ENCODE measurements at places on chromosomes 7 and 10.

DNA sequence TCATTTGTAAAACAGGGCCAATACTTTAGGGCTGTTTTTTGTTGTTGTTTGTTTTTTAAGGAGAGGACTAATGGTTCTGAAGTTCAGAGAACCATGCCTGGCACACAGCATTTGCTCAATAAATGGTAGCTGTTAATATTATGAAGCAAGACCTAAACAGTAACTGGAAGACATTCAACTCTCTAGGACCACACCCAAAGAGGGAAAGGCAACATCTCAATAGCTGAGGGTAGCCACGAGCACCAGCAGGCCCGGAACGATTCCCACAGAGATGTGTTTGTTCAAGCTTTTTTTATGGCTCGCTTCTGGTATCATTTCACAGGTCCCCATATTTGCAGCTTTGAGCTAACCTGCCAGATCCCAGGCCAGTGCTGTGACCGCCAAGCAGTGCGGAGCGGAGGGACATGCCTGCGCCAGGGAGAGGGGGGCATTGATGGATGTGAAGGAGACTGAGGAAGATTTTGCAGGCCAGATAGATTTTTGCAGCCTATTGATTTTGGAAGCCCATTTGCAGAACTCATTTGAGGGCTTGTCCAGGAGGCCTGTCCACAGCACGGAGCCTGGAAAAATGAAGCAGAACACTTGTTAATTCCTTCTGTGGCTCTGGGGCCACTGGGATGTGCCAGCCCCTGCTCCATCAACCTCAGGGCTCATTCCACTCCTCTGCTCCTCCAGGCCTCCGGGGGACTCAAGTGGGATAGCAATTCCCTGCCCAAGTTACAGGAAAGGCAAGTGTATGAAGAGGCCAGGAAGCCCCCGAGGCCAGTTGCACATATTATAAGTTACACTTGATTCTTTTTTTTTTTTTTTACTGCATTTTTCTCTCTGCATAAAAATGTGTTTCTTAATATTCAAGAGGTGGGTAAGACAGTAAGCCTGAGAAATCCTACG, 57.3 kb upstream of the FGFR2 start:
- DNase-seq: no peak

GRCh38 chr10:127399668-127400067, 149.4 kb upstream of the NPS start:
- no peak for DNase-seq

- no peak for DNase-seq
Measured at GRCh38 chr10:12048547-12048946, 5.9 kb upstream of the UPF2 start.

- no peak for DNase-seq
Measured at GRCh38 chr7:2956076-2956475, 87.6 kb downstream of the CARD11 start.

DNA sequence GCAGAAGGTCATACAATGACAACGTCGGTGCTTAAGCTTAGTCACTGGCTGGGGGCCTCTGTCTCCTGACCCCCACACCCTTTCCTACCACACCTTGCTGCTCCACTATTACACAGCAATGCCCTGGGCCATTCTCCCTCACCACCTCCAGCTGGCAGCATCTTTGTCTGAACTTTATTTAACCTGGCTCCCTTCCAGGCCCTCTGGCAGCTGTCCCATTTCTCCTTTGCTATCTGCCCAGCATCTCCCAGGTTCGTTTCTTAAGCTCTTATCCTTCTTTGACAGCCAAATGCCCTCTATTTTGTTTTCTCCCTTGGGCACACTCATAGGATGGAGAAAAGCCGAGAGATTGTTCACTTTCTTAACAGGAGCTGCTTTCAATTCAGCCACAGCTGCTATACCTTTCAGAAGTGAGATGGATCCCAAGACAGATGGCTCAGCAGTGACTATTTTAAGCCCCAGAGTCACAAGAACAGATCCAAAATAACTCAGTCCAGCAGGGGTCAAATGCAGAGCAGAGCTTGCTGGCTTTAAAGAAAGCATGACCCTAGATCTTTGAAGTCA, 1277.1 kb upstream of the AUTS2 start:
- peak; percentile 77 for DNase-seq

DNA sequence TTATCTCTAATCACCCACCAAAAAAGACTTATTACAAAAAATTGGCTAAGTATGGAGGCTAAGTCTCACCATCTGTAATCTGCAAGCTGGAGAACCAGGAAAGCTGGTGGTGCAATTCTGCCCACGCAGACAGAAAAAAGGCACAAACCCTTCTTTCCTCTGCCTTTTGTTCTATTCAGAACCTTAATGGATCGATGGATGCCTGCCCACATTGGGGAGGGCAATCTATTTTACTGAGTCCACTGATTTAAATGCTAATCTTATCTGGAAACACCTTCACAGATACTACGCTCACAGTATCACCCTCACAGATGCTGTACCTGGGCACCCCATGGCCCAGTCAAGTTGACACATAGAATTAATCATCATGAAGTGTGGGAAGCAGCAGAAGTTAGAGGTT, 10.2 kb downstream of the IGFBP3 start:
- DNase-seq: no peak

DNA sequence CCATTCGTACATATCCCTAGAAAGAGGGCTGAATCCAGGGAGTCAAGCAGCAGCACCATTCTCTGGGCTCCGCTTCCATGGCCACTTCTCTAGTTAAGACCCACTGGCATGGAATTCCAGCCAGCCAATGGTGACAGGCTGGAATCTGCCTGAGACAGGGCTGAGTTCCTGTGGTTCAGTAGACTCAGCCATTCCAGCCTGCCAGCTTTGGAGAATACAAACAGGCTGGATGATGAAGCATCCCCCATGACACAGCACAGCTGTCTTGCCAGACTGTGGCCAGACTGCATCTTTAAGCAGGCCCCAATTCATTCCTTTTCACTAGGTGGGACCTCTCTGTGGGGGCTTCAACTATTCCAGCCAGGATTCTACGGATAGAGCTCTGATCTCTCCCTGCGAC, 329.6 kb downstream of the XPNPEP1 start:
- DNase-seq: no peak

GRCh38 chr7:150955519-150956394, 22.4 kb downstream of the KCNH2 start:
- no peak for DNase-seq

DNA sequence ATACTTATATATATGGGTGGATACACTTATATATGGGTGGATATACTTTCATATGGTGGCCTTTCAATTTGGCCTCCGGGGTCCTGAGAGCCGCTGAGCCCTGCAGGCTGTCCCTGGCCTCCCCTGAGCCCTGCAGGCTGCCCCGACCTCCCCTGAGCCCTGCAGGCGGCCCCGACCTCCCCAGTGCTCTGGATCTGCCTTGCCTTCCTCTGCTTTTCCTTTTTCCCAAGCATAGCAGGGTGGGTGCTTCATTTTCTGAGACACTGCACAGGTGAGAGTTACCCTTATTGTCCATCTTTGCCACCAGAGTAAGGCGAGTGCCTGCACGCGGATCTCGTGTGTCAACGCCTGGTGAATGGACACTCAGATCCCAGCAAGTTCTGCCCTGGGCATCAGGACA, 106.6 kb downstream of the VIPR2 start:
- no peak for DNase-seq

GRCh38 chr7:23472046-23472445, 1.8 kb upstream of the IGF2BP3 start:
- no peak for DNase-seq

DNA sequence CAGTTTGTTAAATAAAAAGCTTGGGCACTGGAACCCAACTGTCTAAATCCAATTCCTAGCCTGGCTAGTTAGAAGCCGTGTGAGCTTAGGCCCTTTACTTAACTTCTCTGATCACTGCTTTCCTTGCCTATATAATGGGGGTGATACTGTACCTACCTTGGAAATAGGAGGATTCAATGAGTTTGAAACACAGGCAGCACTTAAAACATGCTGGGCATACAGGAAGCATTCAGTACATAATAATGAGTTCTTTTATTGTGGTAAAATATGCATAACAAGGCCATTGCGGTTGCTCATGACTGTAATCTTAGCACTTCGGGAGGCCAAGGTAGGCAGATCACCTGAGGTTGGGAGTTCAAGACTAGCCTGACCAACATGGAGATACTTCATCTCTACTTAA, 47.4 kb upstream of the SEPHS1 start:
- DNase-seq: no peak

- DNase-seq: no peak
Measured at GRCh38 chr7:47300472-47301104, 281.3 kb downstream of the TNS3 start.

DNA sequence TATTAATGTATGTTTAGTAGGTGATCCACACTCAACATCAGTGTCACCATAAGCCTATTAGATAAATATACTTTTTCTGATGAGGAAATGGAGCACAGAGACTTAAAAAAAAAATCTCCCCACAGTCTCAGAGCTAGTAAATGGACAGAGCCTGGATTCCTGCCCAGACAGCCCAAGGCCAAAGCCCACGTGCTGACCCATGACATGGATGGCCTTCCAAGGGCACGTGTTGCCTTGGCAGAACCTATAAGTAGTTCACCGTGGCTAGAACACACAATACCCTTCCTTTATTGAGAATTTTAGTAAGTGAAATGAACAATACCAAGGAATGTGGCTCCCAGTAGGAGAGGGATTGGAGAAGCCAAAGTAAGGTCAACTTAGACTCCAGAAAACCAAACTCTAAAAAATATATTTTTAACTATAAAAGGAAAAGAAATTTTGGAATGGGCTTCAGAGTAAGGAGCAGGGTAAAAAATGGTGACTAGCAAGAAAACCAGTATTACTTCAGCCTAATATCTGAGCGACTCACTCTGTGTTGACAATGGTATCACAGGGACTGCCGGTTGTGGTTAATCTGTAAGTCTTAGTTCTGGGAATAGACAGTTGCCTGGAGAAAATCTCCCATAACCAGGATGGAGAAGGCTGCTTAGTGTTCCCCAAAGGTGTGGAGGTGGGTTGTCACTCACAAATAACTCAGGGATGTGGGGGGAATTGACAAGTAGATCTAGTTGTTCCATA, 223.0 kb downstream of the SORCS1 start:
- no peak for DNase-seq

DNA sequence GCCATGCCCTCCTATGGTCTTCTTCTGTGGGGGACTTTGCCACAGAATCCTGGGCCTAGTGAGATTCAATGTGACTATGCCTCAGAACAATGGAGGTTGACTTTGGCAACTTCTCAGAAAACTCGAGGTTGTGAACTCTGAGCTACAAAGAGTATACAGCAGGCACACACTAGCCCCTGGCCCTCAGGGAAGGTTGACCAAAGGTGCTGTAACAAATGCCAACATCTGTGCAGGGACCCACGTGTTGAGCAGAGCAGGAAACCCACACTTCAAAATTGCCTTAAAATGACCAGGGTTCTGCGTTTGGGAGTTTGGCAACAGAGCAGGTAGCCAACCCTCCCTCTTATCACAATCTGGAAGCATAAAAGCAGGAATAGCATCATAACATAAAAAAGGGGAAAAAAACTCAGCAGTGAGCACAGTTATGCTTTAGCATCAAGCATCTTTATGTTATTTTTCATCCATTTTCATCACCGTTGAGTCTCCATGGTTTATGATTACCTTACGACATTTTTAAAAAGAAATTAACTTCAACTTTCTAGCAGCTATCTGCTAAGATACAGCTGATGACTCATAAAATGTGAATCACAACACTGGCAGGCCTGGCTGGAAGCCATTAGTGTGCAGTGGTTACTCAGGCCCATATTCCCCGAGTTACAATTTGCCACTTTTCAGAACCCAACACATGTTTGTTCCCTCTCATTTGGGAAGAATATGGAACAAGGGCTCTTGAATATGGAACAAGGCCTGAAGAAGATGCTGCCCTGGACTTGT, 11.1 kb downstream of the PRLHR start:
- no peak for DNase-seq

DNA sequence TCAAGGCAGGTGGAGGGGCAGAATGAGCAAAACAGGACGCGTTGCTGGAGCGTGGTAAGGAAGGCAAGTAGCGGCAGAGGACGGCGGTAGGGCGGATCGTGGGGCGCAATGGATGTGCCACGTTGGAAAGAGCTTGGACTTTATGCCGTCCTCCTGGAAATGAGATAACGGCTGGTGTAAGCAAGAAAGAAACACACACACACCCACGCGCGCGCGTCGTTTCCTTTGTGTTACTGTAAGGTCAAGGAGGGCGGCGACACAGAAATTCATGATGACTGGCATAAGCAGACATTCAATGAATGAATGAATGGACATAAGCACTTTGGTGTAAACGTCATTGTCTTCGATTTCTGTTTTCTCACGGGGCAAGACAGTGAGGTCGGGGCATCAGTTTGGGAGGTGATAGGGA, 683 bp upstream of the ENTPD7 start:
- DNase-seq: peak; percentile 50

DNA sequence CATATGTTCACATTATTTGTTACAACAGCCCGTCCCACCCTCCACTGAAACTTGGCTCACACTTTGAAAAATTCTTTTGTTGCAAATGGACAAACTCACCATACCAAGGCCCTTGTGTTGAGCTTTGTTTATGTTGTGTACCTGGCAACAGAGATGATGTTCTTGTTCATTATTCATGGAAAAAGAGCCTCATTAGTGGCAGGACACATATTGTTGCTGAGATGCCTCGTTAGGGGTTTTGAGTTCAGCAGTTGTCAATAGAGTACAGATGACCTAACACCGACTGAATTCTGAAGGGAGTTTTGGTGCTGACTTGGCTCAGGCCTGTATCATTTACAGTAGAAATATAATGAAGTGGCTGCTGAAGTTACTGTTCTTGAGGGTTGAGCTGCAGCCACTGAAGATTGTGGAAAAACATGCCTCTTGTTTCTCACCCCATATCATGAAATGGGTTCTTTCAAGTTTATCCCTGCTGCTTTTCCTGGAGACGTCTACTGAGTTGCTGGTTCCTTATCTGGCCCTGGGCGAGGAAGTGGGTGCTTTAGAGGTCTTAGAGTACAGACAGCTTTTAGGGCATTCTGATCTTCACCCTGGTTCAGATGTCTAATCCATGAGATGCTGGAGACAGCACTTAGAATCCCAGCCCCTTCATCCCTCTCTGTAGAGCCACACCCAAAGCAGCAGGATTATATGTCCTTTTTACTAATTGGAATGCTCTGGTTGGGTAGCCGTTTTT, 149.7 kb downstream of the WNT2 start:
- no peak for DNase-seq

DNA sequence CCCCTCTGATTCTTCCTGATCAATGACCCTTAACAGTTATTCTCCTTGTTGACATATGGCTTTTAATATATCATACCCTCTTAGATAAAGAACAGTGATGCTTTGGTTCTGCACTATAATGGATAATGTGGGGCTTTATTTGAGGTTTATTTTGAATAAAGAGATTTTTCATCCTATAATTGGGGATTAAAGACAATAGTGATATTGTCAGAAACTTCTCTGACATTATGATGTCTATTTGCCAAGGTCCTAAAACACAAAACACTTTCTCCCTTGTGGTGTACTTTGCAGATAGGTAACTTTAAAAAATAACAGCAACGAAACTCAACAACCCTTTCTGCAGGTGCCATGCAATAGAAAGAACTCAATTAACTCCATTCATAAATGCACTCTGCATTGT, 243.6 kb upstream of the RHOBTB1 start:
- no peak for DNase-seq
